ENCODE measurements at places on chromosomes 11 and 22.

- DNase-seq: no peak
These were observed 13.2 kb upstream of the OSBPL5 start for GRCh38 chr11:3178349-3178748.

DNA sequence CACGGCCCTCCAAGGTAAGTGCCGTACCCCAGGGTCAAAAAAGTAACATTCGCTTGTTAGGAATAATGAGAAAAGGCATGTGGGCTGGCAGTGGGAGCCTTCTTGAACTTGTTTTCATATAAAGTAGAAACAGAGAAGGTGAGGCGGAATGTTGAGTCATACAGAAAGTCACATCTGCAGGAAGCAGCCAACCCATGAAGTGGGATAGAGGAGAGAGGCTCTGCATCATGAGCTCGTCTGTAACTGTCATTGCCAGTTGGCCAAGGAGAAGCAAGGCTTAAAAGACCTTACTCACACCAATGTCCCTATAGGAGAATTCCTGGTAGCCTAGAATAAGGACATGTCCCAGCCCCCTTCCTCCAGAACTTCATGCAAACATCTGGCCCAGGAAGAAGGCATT is 253.3 kb downstream of the BUD13 start:
- DNase-seq: no peak

- DNase-seq: no peak
These were observed 48.5 kb upstream of the A4GALT start for GRCh38 chr22:42769238-42769573.

DNA sequence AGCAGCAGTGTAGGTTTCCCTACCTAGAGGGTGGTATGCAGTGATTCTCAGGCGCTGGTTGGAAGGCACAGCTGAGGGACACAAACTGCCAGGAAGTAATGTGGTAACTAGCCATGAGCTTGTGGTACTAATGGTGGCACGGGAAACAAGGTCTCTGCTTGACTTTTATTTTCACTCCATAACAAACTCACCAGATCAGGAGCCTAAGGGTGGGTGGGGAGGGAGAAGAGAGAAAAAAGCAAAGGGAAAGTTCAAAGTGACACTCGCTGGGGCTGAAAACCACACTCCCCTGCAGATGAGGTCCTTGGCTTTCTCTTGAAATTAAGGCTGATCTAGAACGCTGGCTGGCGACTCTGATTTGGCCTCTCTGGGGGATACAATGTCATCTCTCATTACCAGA is 22.0 kb downstream of the TRAF6 start:
- no peak for DNase-seq

DNA sequence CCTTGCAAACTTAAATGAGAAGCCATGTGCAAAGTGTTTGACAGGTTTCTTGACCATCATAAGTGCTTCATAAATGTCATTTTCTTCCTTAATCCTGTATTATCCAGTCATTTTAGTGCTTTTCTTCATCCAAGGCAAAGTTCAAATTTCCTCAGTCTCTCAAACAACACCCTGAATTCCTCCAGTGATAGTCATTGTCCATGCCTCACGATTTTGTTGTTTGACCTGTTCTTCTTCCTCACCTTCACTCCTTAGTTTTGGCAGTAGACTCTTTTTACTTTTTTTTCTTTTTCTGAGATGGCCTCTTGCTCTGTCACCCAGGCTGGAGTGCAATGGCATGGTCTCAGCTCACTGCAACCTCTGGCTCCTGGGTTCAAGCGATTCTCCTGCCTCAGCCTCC is 1257.3 kb downstream of the FAM181B start:
- no peak for DNase-seq

Measured in CD4-positive, alpha-beta memory T cell (primary cell).